ENCODE measurements at places on chromosomes 6 and 20. TPM values are rescaled to one million over a fixed set of nuclear protein-coding genes. Genes with fewer than 3 reads are reported as not detected.
A peak's percentile ranks its signal among the peaks of the same experiment; 100 is the strongest.

- H3K4me3 ChIP-seq: no peak overlapping the region
- no peaks in the 10 kb centered on the region for H3K4me1 ChIP-seq
- DNase-seq: no peak
- no peak overlapping the region for H3K27ac ChIP-seq
- peaks cover 7% of the 10 kb centered on the region for H3K27me3 ChIP-seq
These were observed 129.1 kb downstream of the SYCP2 start for GRCh38 chr20:59804347-59804746.

- no peak for DNase-seq
- no peaks in the 10 kb centered on the region for H3K27me3 ChIP-seq
- H3K27ac ChIP-seq: peak overlapping the region; percentile 93
These were observed 1.1 kb downstream of the CD109 start for GRCh38 chr6:73696966-73697655.

The HTR1E gene
- not detected for total RNA-seq

DNA sequence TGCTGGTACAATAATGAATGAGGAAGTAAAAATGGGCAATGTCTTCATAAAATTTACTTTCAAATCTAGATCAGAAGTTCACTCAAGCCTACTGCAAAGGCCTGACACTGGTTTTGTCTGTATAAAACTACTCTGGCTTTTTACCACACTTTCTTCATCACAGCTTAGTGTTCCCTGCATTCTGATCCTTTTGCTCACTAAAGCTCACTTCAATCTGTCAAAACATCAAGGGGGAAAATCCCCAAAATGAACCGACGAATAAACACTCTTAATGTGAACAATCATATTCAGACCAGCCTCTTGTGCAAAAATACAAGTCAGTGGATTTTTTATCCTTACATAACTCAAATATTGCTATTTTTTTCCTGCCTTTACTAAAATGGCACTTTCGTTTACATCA is 98.5 kb downstream of the PRDM1 start:
- H3K27ac ChIP-seq: no peak overlapping the region
- H3K4me1 ChIP-seq: peaks cover 56% of the 10 kb centered on the region
- H3K4me3 ChIP-seq: no peak overlapping the region
- peaks cover 32% of the 10 kb centered on the region for H3K36me3 ChIP-seq
- H3K27me3 ChIP-seq: no peaks in the 10 kb centered on the region

GRCh38 chr6:150236544-150236943 is 93.7 kb downstream of the PPP1R14C start:
- no peak overlapping the region for H3K27ac ChIP-seq
- peaks cover 9% of the 10 kb centered on the region for H3K36me3 ChIP-seq
- peaks cover 29% of the 10 kb centered on the region for H3K4me1 ChIP-seq
- DNase-seq: no peak

The TBC1D20 gene
- total RNA-seq: 29.3 TPM
